ENCODE measurements at places on chromosomes 2 and 18.
A peak's percentile ranks its signal among the peaks of the same experiment; 100 is the strongest.

DNA sequence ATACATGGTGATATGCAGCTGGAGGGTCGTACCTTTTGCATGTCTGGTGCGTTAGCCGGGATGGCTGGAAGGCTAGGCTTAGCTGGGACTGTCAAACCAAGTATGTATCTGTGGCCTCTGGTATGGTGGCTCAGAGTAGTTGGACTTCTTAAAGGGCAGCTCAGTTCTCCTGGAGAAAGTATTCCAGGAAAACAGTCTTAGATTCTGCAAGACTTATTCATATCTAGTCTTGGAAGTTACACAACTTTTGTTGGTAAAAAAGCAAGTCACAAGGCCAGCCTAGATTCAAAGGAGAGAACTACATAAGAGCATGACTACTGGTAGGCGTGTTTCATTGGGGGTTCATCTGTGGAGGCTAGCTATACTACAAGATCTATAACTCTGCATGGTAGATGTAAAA lies 45.5 kb downstream of the EML4 start:
- H3K4me3 ChIP-seq, result no peak overlapping the region
- no peaks in the 10 kb centered on the region for H3K27me3 ChIP-seq
- no peak overlapping the region for H3K27ac ChIP-seq
- H3K4me1 ChIP-seq, result no peaks in the 10 kb centered on the region

GRCh38 chr2:225318440-225318839 lies 81.1 kb upstream of the NYAP2 start:
- no peaks in the 10 kb centered on the region for H3K4me1 ChIP-seq
- peak; percentile 16 for DNase-seq
- H3K27me3 ChIP-seq, result no peaks in the 10 kb centered on the region
- no peak overlapping the region for H3K27ac ChIP-seq

- H3K4me3 ChIP-seq, result no peak overlapping the region
- H3K4me1 ChIP-seq, result peaks cover 39% of the 10 kb centered on the region
- peak overlapping the region; percentile 13 for H3K27ac ChIP-seq
- peaks cover 7% of the 10 kb centered on the region for H3K27me3 ChIP-seq
- DNase-seq, result no peak
These were observed 84.8 kb downstream of the ACTR3 start for GRCh38 chr2:113974727-113975126.

DNA sequence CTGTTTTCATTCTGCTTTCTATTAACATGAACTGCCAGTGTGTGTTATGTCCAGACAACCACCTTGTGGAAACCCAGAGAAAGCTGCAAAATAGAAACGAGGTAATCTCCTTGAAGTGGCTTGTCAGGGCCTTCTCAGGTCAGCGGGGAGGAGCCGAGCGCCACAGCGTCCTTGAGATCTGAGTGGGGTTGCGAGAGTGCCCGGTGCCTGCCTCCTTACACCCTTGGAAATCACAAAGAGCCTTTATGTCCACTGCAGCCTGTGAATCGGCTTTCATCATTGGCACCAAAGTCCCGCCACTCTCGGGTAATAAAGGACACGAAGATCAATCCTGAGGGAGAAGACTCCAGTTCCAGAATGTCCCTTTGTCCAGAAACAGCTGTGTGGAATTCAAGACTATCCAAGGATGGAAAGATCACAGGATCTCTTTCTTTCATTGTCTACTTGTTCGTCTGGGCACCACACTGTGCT lies 135.2 kb downstream of the HRH4 start:
- H3K27ac ChIP-seq, result no peak overlapping the region
- DNase-seq, result no peak
- H3K27me3 ChIP-seq, result no peaks in the 10 kb centered on the region
- peaks cover 16% of the 10 kb centered on the region for H3K36me3 ChIP-seq
- H3K4me1 ChIP-seq, result no peaks in the 10 kb centered on the region

DNA sequence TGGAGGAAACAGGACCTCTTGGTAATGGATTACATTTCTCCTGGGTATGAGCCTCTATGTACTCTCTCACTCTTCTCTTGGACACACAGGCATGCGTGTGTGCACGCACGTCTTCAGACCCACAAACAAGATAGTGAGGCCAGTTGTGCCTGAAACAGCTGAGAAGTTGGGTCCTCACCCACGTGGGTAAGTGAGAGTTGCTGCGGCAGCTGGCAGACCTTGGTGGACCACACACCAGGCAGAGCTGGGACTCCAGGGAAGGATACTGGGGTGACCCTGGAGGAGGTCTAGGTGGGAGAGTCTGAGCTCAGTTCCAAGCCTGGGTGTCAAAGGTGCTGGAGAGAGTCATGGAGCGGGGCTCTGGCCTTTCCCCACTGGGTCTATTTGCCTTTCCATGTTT lies 194.3 kb downstream of the HAUS1 start:
- peaks cover 6% of the 10 kb centered on the region for H3K4me1 ChIP-seq
- H3K27me3 ChIP-seq, result peaks cover 9% of the 10 kb centered on the region
- no peak for DNase-seq
- H3K27ac ChIP-seq, result no peak overlapping the region
- H3K4me3 ChIP-seq, result no peak overlapping the region
- no peaks in the 10 kb centered on the region for H3K36me3 ChIP-seq

- H3K27ac ChIP-seq, result no peak overlapping the region
- H3K4me1 ChIP-seq, result peaks cover 12% of the 10 kb centered on the region
- no peak for DNase-seq
- H3K36me3 ChIP-seq, result no peaks in the 10 kb centered on the region
These were observed 7.9 kb upstream of the TEX51 start for GRCh38 chr2:126890551-126891450.

GRCh38 chr2:70975237-70975636 lies 3.2 kb upstream of the ANKRD53 start:
- H3K36me3 ChIP-seq, result no peaks in the 10 kb centered on the region
- no peak for DNase-seq

DNA sequence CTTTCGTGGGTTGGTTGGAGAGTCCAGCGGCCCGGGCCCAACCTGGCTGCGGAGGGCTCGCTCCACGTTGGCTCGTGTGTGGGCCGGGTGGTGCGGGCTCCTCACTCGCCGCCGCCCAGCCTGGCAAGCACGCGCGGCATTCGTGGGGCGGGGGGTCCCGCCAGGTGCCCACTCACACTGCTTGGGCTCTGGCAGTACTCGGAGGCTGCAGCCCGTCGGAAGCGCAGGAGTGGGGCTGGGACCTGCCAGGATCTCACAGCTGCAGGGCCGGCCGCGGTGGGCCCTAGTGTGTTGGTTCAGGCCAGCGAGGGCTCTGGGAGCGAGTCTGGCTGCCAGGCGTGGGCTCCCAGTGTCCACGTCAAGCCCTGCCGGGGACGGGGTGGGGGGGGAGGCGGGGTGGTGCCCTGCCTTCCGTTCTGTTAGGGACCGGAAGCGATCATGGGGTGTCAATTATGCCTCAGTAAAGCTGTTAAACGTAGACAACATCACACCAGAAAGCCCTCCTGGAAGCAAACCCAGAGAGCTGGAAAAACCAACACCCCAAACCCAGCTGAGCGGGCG lies 1.0 kb upstream of the HS6ST1 start:
- no peaks in the 10 kb centered on the region for H3K36me3 ChIP-seq
- DNase-seq, result no peak
- peaks cover 18% of the 10 kb centered on the region for H3K4me1 ChIP-seq
- peaks cover 10% of the 10 kb centered on the region for H3K27me3 ChIP-seq
- peak overlapping the region; percentile 70 for H3K4me3 ChIP-seq
- H3K27ac ChIP-seq, result no peak overlapping the region

DNA sequence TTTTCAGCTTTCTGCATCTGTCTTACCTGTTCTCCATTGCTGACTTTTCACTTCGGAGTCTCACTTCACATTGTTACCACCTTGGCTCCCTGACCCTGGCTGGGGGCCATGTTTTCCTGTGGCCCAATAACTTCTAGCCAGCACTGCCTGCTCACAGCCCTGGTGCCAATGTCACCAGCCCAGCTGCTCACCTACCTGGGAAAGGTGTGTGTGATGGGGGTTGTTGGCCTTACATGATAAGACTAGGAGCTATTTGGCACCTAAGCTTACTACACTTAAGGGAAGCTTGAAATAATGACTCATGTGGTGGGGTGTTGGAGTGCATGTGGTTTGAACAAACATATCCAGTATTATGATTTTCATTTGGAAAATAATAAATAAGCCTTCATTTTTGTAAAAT lies 37.5 kb upstream of the PGAP1 start:
- H3K27ac ChIP-seq, result no peak overlapping the region
- H3K4me3 ChIP-seq, result no peak overlapping the region
- peaks cover 19% of the 10 kb centered on the region for H3K4me1 ChIP-seq

- no peak for DNase-seq
- H3K4me1 ChIP-seq, result peaks cover 4% of the 10 kb centered on the region
- H3K36me3 ChIP-seq, result no peaks in the 10 kb centered on the region
- H3K27ac ChIP-seq, result no peak overlapping the region
These were observed 172.9 kb downstream of the LRP1B start for GRCh38 chr2:141957827-141958450.

DNA sequence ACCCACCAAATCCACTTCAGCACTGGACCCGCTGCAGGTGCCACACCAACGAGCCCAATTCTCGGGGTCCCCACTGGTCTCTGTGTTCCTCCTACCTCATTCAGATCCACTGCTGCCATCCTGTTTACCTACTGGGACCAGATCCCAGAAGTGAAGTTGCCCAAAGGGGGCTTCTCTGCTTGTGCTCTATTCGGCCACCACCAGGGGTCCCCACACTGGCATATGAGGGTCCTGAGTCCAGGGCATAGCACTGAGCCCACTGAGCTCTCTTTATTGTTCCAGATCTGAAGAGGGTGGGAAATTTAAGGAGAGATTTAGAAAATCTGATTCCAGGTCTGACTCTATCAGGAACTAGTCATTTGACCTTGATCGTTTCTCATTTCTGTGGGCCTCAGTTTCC lies 2.4 kb downstream of the GPR45 start:
- peaks cover 6% of the 10 kb centered on the region for H3K27me3 ChIP-seq
- H3K4me3 ChIP-seq, result no peak overlapping the region
- peaks cover 1% of the 10 kb centered on the region for H3K4me1 ChIP-seq
- peak; percentile 67 for DNase-seq
- H3K36me3 ChIP-seq, result peaks cover 4% of the 10 kb centered on the region
- H3K27ac ChIP-seq, result no peak overlapping the region

- H3K27ac ChIP-seq, result no peak overlapping the region
- DNase-seq, result no peak
- H3K4me1 ChIP-seq, result no peaks in the 10 kb centered on the region
- no peaks in the 10 kb centered on the region for H3K27me3 ChIP-seq
- H3K4me3 ChIP-seq, result no peak overlapping the region
These were observed 871.8 kb downstream of the SLC4A3 start for GRCh38 chr2:220499225-220499624.

DNA sequence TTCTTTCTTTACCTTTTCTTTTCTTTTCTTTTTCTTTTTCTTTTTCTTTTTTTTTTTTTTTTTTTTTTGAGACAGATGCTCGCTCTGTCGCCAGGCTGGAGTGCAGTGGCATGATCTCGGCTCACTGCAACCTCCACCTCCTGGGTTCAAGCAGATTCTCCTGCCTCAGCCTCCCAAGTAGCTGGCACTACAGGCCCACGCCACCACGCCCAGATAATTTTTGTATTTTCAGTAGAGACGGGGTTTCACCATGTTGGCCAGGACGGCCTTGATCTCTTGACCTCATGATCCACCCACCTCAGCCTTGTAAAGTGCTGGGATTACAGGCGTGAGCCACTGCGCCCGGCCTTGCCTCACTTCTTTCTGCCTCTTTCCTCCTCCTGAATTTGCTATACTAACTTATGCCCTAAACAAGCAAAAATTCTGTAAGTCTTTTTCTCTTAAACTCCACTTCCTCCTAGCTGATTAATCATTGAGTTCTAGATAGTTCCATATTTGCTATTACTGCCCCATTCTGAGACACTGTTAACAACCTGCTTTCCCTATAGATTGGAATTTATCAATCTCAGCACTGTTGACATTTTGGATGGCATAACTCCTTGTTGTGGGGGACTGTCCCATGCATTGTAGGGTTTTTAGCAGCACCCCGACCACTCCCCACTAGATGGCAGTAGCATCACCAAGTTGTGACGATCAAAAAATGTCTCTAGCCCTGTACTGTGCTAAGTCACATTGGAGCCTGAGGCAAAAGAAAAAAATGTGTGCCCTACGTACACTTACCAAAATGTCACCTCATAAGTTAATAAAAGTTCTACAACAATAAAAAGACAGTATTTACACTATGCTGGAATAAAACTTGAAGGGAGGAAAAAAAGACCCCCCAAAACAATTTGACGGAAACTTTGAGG lies 16.4 kb upstream of the THADA start:
- DNase-seq, result peak; percentile 78
- peaks cover 5% of the 10 kb centered on the region for H3K27me3 ChIP-seq
- no peaks in the 10 kb centered on the region for H3K36me3 ChIP-seq
- H3K27ac ChIP-seq, result peak overlapping the region; percentile 24
- peaks cover 4% of the 10 kb centered on the region for H3K4me1 ChIP-seq

DNA sequence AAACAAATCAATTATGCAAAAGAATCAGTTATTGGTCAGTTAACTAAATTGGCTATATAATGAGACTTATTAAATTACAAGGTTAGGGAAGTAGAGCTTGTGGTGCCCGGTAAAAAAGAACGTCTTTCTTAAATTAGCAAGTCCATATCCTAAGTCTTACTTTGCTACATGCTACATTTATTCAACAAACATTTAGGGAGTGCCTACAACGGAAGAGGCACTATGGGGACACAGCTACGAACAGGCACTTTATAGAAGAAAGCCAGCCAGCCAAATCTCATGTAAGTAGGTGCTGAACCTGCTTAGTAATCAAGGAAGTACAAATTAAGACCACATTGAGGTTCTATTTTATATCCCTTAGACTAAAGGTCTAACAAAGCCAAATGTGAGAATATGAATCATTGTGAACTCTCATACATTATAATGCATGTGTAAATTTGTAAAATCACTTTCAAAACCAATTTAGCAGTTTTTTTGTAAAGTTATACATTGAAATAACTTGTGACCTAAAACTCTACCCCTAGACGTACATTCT lies 59.9 kb downstream of the PDK1 start:
- no peak overlapping the region for H3K4me3 ChIP-seq
- H3K27me3 ChIP-seq, result peaks cover 2% of the 10 kb centered on the region
- H3K27ac ChIP-seq, result no peak overlapping the region
- H3K36me3 ChIP-seq, result peaks cover 7% of the 10 kb centered on the region
- H3K4me1 ChIP-seq, result peaks cover 11% of the 10 kb centered on the region

DNA sequence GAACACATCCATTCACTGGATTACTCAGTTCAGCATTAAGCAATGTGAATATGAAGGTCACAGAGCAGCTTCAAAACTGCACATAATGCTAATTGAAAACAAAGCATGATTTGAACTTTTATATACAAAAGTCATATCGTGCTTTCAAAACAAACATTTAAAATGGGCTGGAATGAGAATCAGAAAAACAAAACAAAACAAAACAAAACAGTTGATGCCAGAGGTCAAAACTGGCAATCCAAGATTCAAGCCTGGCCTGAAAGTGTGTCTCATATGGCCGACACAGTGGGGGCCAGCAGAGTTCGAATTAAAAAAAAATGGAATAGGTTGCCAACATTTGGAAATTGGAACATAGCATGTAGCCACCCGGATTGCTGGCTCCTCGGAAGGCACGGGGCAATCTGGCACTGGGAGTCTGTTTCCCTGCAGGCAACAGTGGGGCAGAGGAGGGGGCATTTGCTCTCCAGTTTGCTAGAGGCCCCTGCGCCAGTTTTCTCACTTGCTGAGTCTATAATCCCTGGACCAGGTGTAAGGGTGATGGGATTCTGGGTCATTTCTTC lies 294.4 kb downstream of the ZNF521 start:
- no peak overlapping the region for H3K4me3 ChIP-seq
- no peaks in the 10 kb centered on the region for H3K27me3 ChIP-seq
- no peak overlapping the region for H3K27ac ChIP-seq
- no peaks in the 10 kb centered on the region for H3K36me3 ChIP-seq

GRCh38 chr2:124001696-124002430 lies 23.2 kb upstream of the CNTNAP5 start:
- peak overlapping the region; percentile 53 for H3K4me3 ChIP-seq
- H3K36me3 ChIP-seq, result no peaks in the 10 kb centered on the region
- peaks cover 14% of the 10 kb centered on the region for H3K4me1 ChIP-seq
- DNase-seq, result peak; percentile 21
- H3K27me3 ChIP-seq, result peaks cover 3% of the 10 kb centered on the region

GRCh38 chr18:78323453-78324197 lies 656.0 kb upstream of the SALL3 start:
- H3K27ac ChIP-seq, result no peak overlapping the region
- peaks cover 2% of the 10 kb centered on the region for H3K27me3 ChIP-seq
- H3K4me1 ChIP-seq, result no peaks in the 10 kb centered on the region
- no peak for DNase-seq
- no peaks in the 10 kb centered on the region for H3K36me3 ChIP-seq
